ENCODE measurements at places on chromosomes 16 and 17. TPM values are rescaled to one million over a fixed set of nuclear protein-coding genes. Genes with fewer than 3 reads are reported as not detected.

GRCh38 chr16:22645868-22646267 is 135.2 kb downstream of the NPIPB5 start:
- H3K36me3 ChIP-seq, result no peaks in the 10 kb centered on the region
- no peak overlapping the region for H3K27ac ChIP-seq
- H3K27me3 ChIP-seq, result no peaks in the 10 kb centered on the region

- H3K4me3 ChIP-seq, result no peak overlapping the region
- no peak overlapping the region for H3K27ac ChIP-seq
- DNase-seq, result no peak
- H3K36me3 ChIP-seq, result no peaks in the 10 kb centered on the region
- no peaks in the 10 kb centered on the region for H3K27me3 ChIP-seq
These were observed 4.6 kb upstream of the PYDC1 start for GRCh38 chr16:31221357-31222160.

DNA sequence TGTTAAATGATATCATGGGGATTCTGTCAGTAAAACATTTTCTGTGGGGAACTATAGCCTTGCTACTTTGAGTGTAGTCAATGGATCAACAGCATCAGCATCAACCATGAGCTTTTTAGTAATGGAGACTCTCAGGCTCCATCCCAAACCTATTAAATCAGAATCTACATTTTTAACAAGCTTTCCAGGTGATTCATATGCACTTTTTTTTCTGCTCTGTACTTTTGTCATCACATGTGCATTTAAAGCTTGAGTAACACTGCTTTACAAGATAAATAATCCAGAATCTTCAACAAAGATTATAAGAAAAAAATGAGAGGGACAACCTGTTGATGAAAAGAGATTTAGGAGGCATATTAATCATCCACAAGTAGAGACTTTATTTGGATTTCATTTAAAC is 23.5 kb downstream of the NUP93 start:
- no peaks in the 10 kb centered on the region for H3K4me1 ChIP-seq
- no peak overlapping the region for H3K4me3 ChIP-seq
- H3K36me3 ChIP-seq, result no peaks in the 10 kb centered on the region

DNA sequence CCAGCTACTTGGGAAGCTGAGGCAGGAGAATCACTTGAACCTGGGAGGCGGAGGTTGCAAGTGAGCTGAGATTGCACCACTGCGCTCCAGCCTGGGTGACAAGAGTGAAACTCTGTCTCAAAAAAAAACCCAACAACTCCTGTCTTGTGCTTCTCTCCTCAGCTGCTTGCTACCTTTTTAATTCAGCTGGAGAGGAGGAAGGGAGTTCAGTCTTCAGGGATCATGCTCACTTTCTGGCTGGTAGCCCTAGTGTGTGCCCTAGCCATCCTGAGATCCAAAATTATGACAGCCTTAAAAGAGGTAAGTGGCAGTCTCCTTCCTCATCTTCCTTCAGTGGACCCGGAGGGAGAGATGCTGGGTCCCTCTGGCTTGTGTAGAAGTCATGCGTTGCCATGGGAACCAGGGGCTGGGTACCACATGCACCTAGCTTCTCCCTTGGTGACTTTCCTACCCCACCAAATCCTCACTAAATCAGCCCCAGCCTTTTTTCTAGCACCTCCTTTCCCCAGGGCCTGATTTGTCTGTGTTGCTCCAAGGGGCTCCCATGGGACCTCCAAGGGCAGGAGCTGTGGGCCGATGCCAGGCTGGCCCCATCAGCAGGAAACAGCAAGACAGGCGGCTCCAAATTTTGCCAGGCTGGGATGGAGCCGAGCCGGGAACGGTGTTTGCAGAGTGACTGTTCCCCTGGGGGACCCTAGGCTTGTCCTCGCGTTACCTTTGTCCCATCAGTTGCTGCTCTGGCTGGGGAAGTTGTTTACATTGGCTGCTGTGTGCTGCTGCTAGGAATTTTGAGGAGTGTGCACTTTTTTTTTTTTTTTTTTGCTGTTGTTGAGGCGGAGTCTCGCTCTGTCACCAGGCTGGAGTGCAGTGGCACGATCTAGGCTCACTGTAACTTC is 65.2 kb downstream of the ABCC1 start:
- no peaks in the 10 kb centered on the region for H3K27me3 ChIP-seq
- no peak overlapping the region for H3K27ac ChIP-seq
- H3K4me1 ChIP-seq, result no peaks in the 10 kb centered on the region
- DNase-seq, result peak; percentile 94
- H3K36me3 ChIP-seq, result no peaks in the 10 kb centered on the region
- H3K4me3 ChIP-seq, result no peak overlapping the region

GRCh38 chr16:14600164-14600563 is 29.9 kb downstream of the PARN start:
- no peaks in the 10 kb centered on the region for H3K27me3 ChIP-seq
- no peak for DNase-seq
- H3K4me1 ChIP-seq, result no peaks in the 10 kb centered on the region
- H3K4me3 ChIP-seq, result no peak overlapping the region

DNA sequence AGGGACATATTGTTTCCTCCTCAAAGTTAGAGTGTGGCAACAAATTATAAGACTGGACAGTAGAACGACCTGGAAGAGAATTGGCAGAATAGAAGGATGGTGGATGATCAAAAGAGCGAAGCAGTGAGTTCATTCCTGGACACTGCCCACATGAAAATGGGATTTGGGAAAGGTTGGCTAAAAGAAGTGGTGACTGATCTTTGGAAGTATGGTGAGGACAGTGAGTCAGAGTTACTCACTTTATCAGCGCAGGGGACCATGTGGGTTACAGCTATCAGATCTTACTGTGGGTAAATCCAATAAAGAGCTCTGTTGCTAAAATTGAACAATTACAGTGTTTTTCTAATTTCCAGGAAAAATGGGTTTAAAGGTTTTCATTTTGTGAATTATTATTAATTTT is 2.7 kb upstream of the TANC2 start:
- H3K27ac ChIP-seq, result no peak overlapping the region
- no peak for DNase-seq
- H3K36me3 ChIP-seq, result no peaks in the 10 kb centered on the region

DNA sequence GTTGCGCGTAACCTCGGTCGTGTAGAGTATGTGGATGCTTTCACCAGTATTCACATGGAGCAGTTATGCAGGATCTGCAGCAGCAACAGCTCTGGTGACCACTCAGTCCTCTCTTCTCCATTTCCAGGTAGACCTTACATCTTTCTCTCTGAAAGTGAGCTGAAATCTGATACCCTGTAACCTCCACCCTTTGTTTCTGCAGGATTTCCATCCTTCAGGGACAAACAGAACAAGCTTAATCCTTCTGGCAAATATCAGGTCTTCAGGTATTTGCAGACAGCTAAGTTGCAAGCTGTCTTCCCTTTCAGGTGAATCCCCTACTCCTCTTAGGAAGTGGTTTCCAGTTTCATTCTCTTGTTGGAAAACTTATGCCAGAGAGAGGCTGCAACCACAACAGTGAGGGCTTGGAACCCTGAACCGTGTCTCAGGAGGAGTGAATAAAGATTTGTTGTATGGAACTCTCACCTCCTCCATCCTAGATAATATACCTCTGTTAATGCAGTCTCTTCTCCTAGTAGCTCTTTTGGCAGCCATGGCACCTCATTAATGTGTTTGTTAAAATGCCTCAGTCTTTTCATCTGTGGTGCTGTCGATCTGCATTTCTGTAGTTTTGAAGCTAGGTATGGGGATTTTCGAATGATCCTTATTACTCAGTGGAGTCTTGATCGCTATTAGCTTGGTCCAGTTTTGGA is 172.5 kb downstream of the PRKCA start:
- H3K36me3 ChIP-seq, result no peaks in the 10 kb centered on the region
- no peaks in the 10 kb centered on the region for H3K4me1 ChIP-seq
- H3K27ac ChIP-seq, result no peak overlapping the region
- DNase-seq, result no peak
- H3K4me3 ChIP-seq, result no peak overlapping the region

- H3K4me1 ChIP-seq, result no peaks in the 10 kb centered on the region
- H3K4me3 ChIP-seq, result no peak overlapping the region
- H3K27me3 ChIP-seq, result no peaks in the 10 kb centered on the region
These were observed 15.3 kb upstream of the NPTX1 start for GRCh38 chr17:80491478-80492342.

DNA sequence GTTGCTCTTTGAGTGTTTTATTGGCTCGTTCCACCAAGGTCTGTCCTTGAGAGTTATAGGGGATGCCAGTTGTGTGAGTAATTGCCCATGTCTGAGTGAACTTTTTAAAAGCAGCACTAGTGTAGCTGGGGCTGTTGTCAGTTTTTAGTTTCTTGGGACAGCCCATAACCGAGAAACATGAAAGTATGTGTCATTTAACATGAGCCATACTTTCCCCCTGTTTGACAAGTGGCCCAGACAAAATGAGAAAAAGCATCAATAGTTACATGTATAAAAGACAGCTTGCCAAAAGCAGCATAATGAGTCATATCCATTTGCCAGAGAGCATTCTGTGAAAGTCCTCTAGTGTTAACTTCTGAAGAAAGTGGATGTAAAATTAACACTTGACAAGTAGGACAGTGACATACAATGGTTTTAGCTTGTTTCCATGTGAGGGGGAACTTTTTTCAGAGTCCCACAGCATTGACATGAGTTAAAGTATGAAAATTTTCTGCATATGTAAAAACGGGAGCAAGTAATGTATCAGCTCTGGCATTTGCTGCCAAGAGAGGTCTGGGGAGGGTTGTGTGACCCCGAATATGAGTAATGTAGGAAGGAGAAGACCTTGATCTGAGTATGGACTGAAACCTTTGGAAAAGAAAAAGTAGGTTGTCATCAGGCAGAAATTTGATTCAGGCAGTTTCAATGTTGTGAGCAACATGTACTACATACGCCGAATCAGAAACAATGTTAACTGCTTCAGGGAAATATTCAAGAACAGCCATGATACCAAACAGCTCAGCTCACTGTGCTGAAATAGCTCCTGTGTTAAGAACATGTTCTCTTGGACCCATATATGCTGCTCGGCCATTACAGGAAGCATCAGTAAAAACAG is 56.8 kb upstream of the ARL4D start:
- no peaks in the 10 kb centered on the region for H3K27me3 ChIP-seq
- H3K4me3 ChIP-seq, result no peak overlapping the region
- no peak overlapping the region for H3K27ac ChIP-seq

DNA sequence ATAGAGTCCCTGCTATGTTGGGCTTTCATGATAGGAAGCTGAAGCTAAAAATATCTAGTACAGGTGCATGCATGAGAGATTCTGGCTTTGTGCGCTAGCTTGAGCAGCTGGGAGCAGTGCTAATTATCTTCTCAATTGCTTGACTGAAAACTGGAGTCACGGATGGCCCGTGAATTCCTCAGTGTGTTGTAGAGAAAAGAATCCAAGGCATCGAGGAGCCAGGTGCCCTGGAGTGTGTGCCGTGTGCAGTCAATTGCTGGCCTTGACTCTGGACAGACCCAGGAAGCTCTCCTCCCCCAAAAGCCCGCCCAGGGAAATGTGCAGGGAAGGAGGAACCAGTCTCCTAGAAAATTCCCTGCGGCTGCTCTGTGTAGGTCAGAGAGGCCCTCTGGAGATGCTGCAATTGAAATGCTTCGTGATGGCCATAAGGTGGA is 14.2 kb downstream of the LGALS3BP start:
- no peak for DNase-seq
- no peak overlapping the region for H3K27ac ChIP-seq
- H3K4me1 ChIP-seq, result no peaks in the 10 kb centered on the region
- H3K36me3 ChIP-seq, result no peaks in the 10 kb centered on the region
- H3K27me3 ChIP-seq, result no peaks in the 10 kb centered on the region
- no peak overlapping the region for H3K4me3 ChIP-seq

DNA sequence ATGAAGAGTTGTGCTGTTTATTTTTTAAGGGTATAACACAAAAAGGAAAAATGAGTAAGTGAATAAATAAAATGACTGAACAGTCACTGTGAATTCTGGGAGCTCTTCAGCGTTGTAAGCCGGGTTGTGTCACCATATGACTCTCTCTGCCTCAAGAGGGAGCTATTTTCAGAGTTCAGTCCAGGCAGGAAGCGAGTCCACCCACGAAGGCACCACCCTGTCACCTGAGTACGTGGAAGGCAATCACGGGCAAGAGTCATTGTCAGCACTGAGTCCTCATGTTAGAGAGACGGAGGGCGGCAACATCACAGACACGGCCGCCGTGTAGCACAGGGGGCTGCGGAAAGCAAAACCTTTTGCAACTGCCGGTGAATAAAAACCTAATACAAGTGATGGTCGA is 227.6 kb downstream of the UTP18 start:
- no peak overlapping the region for H3K4me3 ChIP-seq
- DNase-seq, result no peak
- no peak overlapping the region for H3K27ac ChIP-seq
- no peaks in the 10 kb centered on the region for H3K36me3 ChIP-seq
- H3K27me3 ChIP-seq, result no peaks in the 10 kb centered on the region
- H3K4me1 ChIP-seq, result no peaks in the 10 kb centered on the region

- no peak overlapping the region for H3K27ac ChIP-seq
- DNase-seq, result no peak
- H3K4me3 ChIP-seq, result no peak overlapping the region
- H3K4me1 ChIP-seq, result no peaks in the 10 kb centered on the region
- H3K27me3 ChIP-seq, result no peaks in the 10 kb centered on the region
- no peaks in the 10 kb centered on the region for H3K36me3 ChIP-seq
These were observed 16.6 kb upstream of the PMFBP1 start for GRCh38 chr16:72188541-72188940.

DNA sequence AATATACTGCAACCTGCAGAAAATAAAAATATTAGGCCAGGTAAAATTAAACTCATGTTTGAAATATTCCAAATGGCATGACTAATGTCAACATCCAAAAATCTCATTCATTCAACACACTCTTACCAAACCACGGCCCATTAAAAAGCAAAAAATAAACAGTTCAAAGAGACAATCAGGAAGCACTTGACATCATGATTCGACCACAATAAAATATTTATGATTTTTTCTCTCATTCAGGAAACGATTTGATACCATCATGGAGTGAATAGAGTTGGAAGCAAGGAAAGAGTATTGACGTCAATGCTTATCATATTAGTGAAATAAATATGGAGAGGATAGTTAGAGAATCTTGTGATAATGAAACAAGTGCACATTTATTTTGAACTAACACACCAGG is 354.1 kb downstream of the KCNJ2 start:
- H3K27me3 ChIP-seq, result no peaks in the 10 kb centered on the region
- H3K4me3 ChIP-seq, result no peak overlapping the region
- no peak for DNase-seq

GRCh38 chr16:30837904-30838303 is 50.9 kb upstream of the ZNF629 start:
- no peak overlapping the region for H3K27ac ChIP-seq
- DNase-seq, result no peak
- H3K36me3 ChIP-seq, result no peaks in the 10 kb centered on the region

The SLC9A5 gene
- total RNA-seq, result 1.6 TPM

The CTCF gene
- total RNA-seq, result 35.8 TPM

The CTF1 gene
- 6.2 TPM for total RNA-seq

The LGALS9B gene
- 0.21 TPM for total RNA-seq

The C16orf74 gene
- total RNA-seq, result 0.87 TPM

The TUBB3 gene
- 5.6 TPM for total RNA-seq

The CHST5 gene
- total RNA-seq, result not detected

Measured in aorta (tissue), 5 donors.